ENCODE measurements at places on chromosomes 5 and 9.

DNA sequence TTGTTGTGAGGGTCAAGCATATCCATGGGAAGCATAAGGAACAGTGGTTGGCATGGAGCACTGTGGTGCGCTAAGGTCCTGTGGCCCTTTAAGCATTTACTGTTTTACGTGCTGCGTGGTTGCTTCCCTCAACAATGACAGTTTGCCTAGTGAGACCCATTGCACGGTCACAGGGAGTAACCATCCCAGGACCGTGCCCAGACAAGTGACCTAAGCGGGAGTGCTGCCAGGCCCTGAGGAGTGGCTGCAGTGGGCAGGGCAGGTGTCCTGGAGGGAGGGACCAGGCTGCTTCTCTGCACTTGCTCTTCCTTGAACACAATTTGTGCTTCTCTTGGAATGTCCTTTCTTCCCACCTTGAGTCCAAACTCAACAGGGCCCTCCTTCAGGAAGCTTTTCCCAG, 64.6 kb downstream of the RGS3 start:
- no peak for DNase-seq

GRCh38 chr5:107855171-107855570, 184.4 kb upstream of the EFNA5 start:
- DNase-seq: no peak

- DNase-seq: no peak
These were observed 25.8 kb upstream of the LECT2 start for GRCh38 chr5:135980620-135981019.

- no peak for DNase-seq
These were observed 14.6 kb upstream of the F2R start for GRCh38 chr5:76701298-76701697.

GRCh38 chr9:13443346-13444244, 164.1 kb upstream of the MPDZ start:
- DNase-seq: no peak

- no peak for DNase-seq
These were observed 64.7 kb upstream of the PALM2AKAP2 start for GRCh38 chr9:109715344-109715743.

GRCh38 chr5:179668391-179668790, 12.4 kb downstream of the CBY3 start:
- no peak for DNase-seq

GRCh38 chr5:139915266-139915665, 119.7 kb downstream of the PSD2 start:
- no peak for DNase-seq

DNA sequence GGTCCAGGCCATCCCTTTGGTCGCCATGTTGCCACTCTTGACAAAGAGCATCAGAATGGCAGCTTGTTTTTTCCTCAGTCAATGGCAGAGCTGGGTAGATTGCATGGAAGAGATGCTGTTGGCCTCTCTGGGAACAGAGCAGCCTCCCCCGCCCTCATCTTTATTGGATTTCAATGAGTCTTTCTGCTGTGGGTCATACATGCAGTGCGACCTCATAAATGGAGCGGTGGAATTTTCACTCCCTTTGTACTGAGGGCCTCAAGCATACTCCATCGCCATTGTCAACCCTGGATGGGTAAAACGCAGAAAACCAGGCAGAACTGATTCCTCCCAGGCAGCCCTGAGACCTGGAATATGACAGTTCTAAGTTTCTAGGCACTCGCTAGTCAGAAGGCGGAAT, 71.8 kb downstream of the ZNF618 start:
- DNase-seq: no peak

DNA sequence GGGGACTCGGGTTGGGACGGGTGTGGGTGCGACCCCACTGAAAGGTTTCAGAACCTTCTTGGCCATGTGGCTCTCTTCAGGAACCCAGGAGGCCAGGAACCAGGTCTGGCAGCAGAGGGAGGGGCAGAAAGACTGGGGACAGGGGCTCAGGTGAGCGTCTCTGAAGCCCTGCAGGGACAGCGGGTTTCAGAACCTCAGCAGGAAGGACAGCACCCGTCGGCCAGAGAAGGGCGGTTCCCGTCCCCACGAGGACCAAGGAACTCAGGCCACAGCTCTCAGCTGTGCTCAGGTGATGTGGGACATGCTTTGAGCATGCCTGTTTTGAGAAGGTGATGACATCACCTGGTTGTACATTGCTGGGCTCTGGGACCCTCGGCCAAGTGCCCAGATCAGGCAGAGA, 25.7 kb downstream of the SLC12A7 start:
- no peak for DNase-seq

- DNase-seq: no peak
These were observed 81.9 kb downstream of the RMI1 start for GRCh38 chr9:84062538-84062937.

DNA sequence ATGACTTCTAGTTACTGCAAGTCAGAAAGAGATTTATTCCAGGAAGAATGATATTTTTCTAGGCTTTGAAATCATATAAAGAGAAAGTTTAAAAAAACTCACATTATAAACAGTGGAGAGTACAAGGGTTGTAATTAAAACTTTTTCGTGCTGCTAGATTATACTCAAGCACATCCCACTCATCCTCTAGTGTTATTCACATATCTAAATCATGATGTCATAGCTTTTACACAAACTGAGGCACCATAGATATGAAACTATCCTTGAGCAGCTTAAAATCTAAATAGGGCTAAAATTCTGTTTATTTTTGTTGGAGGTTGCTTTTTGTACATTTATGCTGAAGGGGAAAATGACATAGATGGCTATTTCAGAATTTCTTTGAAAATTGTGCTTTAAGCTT, 30.0 kb downstream of the TENT2 start:
- DNase-seq: no peak

DNA sequence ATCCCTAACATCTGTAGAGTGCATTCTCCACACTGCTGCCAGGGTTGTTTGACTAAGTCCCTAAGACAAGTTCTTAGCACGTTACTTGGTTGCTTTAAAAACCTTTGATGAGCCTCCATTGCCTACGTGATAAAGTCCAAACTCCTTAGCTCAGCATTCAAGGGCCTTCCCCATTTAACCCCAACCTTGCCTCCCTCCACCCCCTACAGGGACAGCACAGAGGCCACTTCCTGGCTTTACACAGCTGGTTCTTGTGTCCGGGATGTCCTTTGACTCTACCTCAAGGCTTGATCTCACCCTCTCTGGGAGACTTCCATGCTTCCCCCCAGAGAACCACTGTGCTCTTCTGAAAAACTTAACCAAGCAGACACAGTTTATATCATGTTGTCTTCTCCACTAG, 29.4 kb downstream of the FAM240B start:
- no peak for DNase-seq

- no peak for DNase-seq
These were observed 127.8 kb downstream of the ZNF354C start for GRCh38 chr5:179187681-179188575.

DNA sequence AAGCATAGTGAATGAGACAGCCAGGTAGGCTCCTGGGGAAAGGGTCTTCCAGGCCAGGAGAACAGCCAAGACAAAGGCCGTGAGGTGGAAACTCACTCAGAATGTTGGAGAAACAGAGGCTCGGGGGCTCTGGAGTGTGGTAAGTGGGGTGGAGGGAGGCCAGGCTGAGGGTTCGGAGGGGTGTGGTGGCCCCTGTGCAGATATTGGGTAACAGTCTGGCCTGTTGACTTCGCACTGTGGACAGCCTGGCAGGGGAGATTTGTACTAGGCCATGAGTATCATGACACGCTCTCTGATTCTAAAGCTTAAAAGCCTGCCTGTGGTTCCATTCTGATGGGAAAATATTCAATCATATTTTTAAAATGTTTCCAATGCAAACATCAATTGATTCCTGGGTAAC, 239.3 kb downstream of the GADD45G start:
- DNase-seq: no peak

DNA sequence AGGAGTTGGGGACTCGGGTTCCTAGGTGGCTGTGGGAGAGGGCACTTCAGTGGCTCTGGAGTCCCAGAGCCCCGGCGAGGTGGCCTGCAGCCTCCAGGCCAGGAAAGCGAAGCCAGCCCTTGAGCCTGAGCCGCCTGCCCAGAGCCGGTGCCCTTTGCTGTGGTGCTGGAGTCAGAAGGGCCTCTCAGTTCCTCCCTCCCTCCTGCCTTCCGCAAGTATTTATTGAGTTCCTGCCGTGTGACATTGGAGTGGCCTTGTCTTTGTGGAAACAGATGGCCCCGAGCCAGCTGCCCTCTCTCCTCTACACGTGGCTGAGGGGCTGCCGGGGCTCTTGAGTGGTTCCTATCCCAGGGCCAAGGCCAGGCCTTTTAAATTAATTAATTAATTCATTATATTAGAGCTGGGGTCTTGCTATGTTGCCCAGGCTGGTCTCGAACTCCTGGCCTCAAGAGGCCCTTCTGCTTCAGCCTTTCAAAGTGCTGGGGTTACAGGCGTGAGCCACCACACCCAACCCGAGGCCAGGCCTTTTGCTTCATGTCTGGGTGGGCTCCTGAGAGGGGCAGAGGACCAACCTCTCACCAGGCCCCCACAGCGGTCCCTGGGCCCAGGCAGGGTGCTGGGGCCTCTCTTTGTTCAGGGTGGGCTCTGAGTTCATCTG, 45.6 kb upstream of the IER5L start:
- DNase-seq: no peak

- no peak for DNase-seq
These were observed 40.0 kb downstream of the LURAP1L start for GRCh38 chr9:12814877-12815237.

GRCh38 chr9:18338042-18338441, 135.9 kb upstream of the ADAMTSL1 start:
- DNase-seq: no peak

DNA sequence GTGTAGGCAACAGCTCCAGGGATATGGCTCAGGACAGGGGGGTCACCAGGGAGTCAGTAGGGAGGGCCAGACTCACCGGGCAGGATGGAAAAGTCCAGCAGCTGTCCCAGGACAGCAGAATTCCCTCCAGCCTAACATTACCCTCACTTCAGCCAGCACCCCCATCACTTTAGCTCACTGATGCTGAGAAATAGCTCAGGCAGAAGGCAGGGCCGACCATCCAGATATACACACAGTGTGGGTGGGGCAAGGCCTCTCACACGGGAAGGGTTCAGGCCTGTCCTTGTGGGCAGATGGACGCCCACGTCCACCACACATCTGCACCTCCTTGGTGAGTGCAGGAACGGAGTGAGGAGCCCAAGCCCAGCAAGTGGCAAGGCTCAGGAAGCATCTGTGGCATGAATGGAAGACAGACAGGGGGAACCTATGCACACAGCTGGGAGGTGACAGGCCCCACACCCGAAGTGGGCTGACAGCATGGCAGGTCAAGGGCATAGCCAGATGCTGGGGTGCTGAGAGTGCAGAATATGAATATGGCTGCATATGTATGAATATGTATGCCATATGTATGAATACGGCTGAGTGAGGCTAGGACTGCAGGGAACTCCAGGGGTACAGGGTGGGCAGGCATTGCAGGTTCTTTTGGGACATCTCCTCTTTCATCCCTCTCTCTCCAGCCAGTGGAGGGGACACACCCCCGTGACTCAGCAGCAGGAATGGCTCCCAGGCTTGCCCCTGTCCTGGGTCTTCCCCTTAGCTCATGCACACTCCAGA, 17.0 kb downstream of the BICD2 start:
- no peak for DNase-seq

DNA sequence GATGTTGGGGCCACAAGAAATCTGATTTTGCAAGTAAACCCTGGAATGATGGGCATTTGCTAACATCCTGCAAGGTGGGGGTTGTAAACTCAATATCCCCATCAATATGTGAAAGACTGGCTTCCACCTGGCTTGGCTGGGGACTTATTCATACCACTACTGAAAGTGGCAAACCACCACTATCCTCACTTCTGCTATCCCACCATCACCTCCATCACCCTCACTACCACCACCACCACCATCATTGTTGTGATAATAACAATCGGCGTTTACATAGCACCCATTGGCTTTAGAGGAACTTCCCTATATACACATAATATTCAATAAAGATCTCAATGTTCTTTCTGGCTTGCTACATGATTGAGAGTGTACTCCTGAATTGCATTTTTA, 224.7 kb upstream of the DAP start:
- DNase-seq: no peak

DNA sequence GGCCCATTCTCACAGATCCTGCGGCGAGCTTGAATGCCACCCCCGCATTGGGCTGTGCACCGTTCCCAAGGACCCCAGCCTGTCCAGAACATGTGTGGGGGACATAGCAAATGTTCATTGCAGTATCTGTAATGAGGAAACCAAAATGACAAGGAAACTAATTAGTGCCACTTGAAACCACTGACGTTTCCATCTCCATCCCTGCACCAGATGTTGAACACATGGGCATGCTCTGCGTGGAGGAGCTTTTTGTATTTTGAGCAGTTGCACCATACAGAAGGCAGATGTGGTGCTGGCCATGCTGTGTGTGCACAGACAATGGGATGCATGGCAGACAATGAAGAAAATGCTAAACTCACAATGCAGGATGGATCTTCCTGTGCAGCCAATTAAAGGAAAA, 437.7 kb downstream of the SEMA5A start:
- DNase-seq: no peak

All from stimulated activated CD4-positive, alpha-beta T cell treated with anti-CD3 and anti-CD28 coated beads, Interleukin-1b, Interleukin-23, amount 100 ng/mL, for 1 hour (primary cell).